Omental fat pad (tissue), 4 donors: ENCODE measurements at places on chromosomes 1 and 21.

DNA sequence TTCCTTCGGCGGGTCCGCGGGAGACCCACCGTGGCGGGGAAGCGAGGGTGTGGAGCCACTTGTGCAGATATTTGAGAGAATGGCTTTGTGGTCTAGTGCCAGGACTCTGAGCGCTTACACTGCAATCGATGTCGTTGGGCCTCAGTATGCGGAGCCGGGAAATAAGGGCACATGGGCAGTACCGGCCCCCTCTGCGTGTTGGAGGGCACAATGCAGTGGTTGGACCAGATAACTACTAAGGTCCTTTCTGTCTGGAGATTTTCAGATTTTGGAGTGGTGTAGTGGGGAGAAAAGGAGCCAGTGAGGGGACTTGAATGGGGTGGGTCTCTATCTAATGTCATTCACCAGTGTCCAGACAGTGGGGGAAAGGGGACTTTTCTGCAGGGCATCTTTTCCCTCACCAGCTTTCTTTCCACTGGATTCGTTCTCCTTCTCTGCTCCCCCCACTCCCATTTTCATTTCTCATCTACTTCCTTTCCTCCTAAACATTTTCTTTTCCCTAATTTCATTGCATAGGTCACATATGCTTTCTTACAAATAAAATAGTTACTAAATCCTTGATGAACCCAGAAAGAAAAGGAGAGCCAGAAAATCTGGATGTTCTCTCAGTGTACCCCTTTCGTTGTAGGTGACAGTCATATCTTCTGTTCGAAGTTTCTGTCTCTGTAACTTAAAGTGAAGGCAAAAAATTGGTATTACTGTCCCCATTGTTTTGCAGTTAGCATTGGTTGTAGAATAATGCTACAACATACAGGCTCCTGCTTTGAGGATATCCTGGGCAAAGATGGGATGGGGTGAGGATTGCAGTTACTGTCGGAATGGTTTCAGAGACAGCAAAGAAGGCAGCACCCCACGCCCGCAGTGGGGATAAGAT lies 1.4 kb downstream of the ATF3 start:
- DNase-seq, result no peak

GRCh38 chr1:178540204-178540603 lies 27.3 kb downstream of the TEX35 start:
- DNase-seq, result no peak

- no peak for DNase-seq
Measured at GRCh38 chr1:212366901-212367300, 47.8 kb downstream of the PACC1 start.

- no peak for DNase-seq
Measured at GRCh38 chr1:185515696-185516095, 198.7 kb upstream of the IVNS1ABP start.

GRCh38 chr1:55886856-55887712 lies 671.9 kb upstream of the USP24 start:
- DNase-seq, result no peak

DNA sequence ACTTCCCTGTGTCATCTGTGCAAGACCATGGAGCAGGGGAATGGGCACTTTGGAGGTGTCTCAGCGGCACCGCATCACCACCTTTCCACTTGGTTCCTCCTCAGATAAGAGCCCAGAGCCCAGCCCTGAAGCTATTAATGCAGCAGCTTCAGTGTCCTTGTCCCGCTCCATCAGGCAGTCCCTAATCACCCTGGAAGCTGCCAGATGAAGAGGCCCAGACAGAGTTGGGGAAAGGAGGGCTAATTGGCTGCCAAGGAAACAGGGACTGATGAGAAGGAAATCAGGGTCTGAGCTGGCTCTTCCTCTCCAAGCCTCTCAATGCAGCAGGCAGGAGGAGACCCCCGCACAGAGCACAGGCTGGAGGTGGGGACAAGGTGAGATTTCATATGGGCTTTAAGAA lies 83.1 kb upstream of the KLHDC7A start:
- no peak for DNase-seq

- DNase-seq, result no peak
Measured at GRCh38 chr1:25629836-25630235, 13.2 kb downstream of the MAN1C1 start.

- no peak for DNase-seq
Measured at GRCh38 chr1:41653574-41653973, 169.1 kb upstream of the EDN2 start.

DNA sequence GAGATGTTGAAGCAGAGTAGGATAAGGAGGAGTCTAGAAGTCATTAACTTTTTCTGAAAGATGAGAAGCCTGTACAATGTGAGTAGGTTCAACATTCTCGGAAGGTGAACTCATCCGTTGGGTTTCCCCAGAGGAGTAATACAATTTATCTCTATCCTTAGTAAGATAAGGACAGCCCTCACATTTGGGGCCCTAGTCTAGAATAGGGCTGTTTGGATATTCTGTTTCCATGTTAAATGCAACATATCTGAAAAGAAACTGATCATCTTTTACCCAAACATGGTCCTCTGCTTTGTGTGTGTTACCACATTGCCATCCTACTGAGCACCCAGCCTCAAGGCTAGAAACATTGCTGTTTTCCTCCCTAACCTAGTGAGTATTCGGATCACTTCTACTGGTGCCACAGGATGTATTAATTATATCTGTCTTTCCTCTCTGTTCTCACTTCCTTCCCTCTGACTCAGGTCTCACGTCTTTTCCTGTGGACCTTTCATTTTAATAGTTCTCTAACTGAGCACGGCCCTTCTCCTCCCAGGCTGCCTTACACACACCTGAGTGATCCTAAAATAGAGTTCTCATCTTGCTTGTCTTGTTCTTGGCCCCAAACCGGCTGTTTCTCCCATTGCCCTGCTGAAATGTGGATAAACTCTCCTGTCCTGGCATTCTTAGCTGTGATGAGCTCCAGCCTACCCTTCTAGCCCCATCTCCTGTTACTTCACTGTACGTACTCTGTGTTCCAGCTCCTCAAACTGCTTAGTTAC lies 91.7 kb downstream of the CDC14A start:
- DNase-seq, result no peak

- DNase-seq, result no peak
Measured at GRCh38 chr21:32412162-32413014, at the start of gene EVA1C. TSS of gene EVA1C (plus strand) at chr21:32412706. CDS start at chr21:32412854, 148 bp downstream.

GRCh38 chr1:27522432-27523336 lies 32.7 kb upstream of the WASF2 start:
- no peak for DNase-seq

DNA sequence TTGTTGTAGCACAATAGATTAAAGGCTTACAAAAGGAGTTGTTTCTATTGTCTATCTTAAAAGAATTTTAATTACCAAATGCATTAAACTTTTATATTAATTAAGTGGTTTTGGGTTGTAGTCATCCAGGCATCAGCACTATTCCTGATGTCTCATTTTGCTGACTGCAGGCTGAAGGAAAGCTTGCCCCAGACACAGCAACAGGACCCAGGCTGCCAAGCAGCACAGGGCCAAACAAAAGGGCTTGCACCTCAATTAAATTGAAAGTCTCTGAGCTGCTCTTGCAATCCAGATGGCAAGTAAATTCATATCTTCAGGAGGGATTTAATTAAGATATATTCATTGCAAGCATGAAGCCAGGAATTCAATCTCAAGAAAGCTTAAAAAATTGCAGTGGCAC lies 80.7 kb upstream of the CHODL start:
- DNase-seq, result no peak

GRCh38 chr21:38772646-38773045 lies 33.1 kb upstream of the ETS2 start:
- no peak for DNase-seq
